ENCODE measurements at places on chromosomes 6 and 20.

DNA sequence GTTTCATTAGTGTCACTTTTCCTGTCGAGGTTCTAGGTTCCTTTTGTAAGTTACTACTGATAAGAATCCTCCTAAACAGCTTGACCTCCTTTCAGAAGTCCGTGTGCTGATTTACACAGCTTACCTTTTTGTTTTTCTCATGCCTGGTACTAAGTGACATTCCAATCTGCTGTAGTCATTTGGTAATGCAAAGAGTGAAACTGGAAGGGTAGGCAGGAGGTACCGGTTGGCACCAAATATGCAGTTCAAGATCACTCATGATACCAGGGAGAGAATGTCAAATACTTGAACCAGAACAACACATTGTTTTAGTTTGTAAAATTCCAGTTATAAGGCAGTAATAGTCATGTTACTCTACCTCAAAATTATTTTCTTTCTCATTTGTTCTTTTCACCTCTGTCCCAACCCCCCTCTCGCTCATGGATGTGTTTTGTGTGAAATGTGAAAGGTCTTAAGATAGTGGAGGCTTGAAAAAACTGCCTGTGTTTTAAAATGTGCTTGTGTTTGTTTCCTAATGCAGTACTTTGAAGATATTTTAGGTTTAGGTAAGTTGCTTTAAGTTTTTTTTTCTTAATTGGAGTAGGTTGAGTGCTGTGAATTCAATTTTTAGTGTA is 23.2 kb downstream of the AFDN start:
- no peak for DNase-seq

GRCh38 chr6:64969139-64969538 is 737.9 kb downstream of the EYS start:
- DNase-seq, result no peak

GRCh38 chr6:31819871-31820299 is 4.5 kb downstream of the HSPA1A start:
- no peak for DNase-seq

DNA sequence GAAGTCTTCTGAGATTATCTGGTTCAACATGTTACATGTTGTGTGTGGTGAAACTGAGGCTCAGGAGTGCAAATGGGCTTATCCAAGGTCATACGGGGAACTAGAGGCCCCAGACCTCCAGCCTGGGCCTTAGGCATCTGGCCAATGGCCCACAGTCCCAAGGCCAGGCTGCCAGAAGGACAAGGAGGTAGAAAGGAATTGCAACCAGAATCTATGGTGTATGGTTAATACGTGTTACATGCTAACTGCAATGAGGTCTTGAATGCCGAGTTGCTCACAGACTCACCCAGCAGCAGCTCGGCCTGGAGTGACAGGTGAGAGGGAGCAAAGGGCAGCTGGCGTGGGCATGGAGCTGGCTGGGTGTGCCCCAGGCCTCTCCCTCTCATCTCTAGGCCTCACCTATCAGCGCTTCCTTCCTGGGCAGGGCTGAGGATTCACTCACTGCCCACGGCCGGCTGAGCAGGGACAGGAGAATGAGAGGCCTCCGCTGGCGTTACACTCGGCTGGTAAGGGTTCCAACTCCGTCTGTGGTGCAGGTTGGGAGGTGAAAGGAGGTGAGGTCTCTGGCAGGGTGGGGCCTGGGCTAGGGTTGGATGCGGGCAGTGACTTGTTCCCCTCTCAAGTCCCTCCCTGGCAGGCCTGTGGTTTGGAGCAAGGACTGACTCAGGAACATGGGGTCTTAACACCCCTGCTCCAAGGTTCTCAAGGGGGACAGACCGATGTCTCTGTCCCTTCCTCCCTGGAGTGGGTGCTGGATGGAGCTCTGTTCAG is at the start of gene TLDC2:
Gene TLDC2 (plus strand): TSS at position 437 of the 771 bp plus-strand sequence. CDS start 37 bp downstream, at position 474.
- no peak for DNase-seq

DNA sequence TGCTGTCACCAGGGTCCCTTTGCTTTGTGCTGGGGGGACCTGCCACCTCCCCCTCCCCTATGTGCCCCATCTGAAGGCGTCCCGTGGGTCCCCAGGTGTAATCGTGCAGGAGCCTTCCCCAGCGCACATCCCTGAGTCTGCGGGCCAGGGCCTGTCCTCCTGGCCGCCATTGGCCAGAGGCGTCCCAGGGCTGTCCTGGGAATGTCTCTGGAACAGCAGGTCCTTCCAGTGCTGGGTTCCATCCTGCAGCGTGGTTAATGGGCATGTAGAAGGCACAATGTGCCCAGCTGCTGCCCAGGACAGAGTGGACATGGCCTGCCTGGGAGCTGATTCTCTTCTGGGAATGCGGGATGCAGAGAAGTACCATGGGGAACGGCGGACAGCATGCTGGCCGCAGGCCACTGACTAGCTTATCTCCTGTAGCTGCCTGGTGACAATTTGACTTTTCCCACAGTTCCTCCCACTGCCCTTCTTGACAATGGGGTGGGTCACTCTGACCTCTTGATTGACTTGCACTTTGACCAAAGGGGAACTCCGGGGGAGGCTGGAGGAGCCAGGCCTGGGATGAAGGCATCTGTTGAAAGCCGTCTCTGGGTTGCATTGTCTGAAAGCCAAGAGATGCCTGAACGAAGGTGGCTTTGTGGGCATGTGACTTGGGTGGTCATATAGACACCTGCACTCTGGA is 64.0 kb downstream of the CTCFL start:
- DNase-seq, result no peak

- DNase-seq, result no peak
Measured at GRCh38 chr6:87716928-87717614, 15.0 kb upstream of the AKIRIN2 start.

DNA sequence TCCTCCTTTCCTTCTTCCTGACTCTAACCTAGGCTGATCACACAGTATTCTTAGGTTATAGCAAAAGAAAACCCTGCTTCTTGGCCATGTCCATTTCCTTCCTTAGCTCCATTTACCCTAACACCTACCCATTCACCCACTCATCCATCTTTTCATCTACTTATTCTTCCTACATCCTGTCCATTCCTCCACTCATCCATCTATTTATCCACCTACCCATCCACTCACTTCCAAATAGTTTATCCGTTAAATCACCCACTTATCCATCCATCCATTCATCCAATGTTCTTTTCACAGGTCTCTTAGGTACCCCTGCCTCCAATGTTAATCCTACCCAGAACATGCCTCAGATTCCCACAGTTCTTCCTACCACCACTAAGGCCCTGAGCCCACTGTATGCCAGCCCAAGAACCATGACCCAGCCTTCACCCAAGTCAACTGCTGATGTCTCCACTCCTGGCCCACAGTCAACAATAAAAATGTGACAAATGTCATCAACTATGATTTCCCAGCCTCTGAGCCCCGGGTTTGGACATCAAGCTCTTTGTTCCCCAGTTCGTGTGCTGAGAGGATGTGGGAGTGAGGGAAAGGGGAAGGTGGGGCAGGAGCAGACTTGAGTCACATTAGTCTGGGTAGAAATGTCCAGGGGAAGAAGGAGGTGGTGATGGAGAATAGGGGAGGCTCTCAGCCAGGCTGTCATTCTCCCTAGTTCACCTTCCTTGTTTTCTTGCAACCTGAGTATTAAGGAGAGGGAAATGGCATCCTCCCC is 24.4 kb downstream of the TREML4 start:
- DNase-seq, result no peak

- DNase-seq, result no peak
Measured at GRCh38 chr6:169833258-169833794, 81.9 kb downstream of the ERMARD start.

DNA sequence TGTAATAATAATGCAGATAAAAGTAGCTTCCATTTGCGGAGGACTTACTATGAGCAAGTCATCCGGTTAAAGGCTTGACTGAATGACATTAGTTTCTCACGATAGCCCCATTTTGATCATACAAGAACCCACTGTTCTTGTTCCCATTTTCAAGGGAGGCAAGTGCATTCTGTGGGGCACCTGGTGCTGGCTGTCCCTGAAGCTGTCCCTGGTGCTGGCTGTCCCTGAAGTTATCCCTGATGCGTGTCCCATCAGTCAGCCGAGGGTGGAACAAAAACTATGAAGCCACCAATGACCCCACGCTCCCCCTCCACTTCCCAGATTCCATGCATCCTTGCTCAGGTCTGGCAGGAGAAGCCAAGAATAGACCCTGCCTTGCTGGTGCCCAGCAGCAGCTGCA is 95.3 kb downstream of the EDN3 start:
- no peak for DNase-seq

DNA sequence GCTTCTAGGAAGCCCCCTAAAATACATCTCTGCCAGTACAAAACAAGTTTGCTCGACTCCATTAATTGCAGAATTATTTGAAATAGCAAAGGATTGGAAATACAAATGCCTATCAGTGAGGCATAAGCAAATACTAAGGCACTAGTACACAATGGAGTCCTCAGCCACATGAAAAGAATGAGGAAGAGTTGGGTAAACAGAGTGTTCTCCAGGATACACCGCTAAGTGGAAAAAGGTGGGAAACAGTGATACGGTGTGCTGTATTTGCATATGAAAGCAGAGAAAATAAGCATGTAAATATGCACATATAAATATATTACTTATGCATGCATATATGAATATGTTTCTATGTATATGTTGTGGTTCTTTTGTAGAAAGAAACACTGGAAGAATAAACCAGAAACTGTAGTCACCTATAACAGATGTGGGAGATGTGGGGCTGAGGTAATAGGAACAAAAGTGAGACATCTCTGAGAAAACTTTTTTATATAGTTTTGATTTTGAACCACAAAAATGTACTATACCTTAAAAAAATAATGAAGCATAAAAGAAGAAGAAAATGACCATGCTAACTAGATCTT is 143.4 kb upstream of the MYLIP start:
- no peak for DNase-seq

- DNase-seq, result no peak
Measured at GRCh38 chr6:169921217-169921616, 169.8 kb downstream of the ERMARD start.

DNA sequence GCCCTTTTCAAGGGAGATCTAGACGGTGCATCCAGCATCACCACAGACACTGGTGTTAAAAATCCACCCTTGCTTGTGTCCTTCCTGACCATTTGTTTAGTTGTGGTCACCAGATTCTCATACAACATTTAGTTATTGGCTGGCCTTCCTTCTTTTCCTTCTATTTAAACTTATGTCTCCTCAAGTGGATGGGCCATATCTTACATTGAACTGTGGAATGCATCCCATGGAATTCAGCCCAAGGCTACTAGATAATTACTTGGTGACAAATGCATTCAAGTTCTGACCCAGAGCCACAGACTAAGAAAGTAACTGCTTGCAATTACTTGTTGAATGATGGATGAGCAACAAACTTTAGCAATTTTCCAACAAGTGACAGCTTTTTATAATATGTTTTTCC is 198.9 kb upstream of the SSTR4 start:
- DNase-seq, result no peak

- DNase-seq, result no peak
Measured at GRCh38 chr20:24738981-24739633, 210.0 kb upstream of the CST7 start.

DNA sequence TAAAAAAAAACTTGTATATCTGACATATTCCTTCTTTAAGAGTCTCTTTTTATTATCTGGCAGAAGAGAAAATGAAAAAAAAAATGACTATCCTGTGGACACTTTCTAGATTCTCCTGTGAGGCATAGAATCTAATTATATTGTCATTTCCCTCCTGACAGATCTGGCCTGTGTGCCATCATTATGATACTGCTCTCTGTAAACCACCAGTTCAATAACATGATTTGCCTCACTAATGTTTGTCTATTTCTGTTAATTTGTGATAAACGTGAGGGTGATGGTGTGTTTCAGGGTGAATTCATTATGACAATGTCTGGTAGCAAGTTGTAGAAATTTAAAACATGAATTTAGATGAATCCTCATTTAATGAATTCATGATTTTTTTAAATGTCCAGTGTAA is 844.5 kb upstream of the ADGRB3 start:
- DNase-seq, result no peak

DNA sequence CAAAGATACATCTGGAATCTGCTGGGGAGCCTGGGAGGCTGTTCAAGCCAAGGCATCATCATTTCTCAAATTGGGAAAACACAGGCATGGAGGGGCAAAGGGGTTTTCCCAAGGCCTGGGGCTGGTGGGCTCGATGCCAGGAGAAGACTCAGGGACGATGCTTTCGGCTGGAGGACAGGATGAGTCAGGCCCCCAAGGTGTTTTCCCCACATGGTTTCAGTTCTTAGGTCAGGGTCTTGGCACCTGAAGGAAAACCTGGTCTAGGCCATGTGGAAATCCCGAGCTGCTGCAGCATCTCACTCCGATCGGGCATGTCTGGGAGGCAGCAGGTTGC is 348.1 kb downstream of the CDC5L start:
- no peak for DNase-seq

- no peak for DNase-seq
Measured at GRCh38 chr20:15848995-15849610, 724.1 kb downstream of the KIF16B start.

- DNase-seq, result peak; percentile 88
Measured at GRCh38 chr6:156776840-156777576, at the start of gene ARID1B. Gene ARID1B, plus strand, starts transcription at chr6:156777378. Its CDS starts 303 bp downstream, at chr6:156777681.

DNA sequence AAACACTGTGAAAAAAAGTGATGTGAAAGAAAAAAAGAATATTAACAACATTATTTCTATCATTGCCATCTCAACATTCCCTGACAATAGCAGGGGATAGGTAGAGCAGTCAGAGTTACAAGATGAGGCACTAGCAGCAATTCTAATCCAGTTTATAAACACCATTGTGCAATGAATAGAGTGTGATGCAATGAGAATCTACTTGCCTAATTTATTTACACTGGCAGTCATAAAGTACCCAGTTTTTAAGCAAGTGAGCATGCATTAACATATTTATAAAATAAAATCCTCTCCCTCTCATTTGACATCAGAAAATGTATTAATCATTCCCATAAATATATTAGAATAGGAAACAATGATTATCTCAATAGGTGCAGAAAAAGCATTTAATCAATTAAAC is 2.5 kb upstream of the MANEA start:
- DNase-seq, result no peak

GRCh38 chr20:43363506-43363905 is 94.2 kb upstream of the SRSF6 start:
- no peak for DNase-seq

DNA sequence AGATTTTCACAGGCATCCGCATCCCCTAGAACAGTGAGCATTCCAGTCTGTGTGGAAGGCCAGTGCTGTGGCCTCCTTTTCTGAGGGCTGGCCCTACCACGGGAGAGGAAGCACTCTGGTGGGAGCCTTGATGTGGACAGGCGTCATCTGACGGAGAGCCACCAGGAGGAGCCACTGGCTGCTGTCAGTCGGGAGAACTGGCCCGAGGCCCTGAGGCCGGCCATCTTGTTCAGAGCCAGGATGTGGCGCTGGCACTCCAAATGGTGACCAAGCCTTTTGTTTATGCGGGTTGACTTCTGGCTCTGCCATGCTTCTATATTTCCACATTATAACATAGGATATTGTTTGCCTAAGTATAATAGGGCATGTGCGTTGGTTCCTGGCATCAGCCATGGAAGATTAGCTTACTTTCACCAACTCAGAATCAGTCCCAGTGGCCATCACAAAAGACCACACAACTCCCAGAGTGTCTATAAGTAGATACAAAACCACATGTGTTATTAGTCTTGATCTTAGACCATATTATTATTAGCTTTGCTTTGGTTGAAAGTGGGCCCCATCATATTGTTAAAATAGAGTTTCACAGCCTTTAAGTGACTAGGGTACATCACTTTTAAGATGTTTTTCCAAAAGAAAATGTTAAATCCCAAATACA is 273.9 kb upstream of the TAB2 start:
- no peak for DNase-seq
